Fibroblast of gingiva (primary cell): ENCODE measurements at places on chromosomes 1 and 21.

DNA sequence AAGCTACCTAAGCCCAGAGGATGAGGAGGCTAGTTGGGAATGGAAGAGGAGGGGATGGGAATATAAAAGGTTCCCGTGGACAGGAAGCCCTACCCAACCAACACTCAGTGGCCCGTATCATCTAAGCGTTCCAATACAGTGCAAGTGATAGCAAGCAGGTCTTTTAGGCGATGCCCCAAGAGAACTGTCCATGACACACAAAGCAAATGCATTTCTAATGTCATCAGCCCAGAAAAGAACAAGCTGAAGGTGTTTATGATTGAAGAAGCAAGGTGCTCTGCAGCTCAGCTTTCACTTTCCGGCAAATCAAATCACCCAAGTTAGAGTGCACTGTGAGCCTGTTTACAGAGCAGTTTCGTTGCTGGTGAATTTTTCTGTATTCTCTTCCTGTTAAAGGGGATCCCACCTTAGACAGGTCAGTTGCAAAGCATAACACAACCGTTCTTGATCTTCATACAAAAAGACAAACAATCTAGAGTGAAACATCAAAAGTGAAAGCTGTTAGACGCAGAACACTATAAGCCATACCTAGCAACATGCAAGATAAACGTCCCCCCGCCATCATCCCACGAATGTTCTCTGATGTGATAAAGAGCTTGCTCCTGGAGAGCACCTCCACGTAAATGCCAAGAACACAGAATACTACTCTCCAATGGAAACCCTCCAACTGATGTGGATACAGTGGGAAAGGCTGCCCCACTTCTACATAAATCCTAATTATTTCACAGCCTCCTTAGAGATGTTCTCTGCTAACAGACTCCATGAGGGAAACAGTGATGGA lies 54.0 kb downstream of the PGBD5 start:
- DNase-seq, result no peak

DNA sequence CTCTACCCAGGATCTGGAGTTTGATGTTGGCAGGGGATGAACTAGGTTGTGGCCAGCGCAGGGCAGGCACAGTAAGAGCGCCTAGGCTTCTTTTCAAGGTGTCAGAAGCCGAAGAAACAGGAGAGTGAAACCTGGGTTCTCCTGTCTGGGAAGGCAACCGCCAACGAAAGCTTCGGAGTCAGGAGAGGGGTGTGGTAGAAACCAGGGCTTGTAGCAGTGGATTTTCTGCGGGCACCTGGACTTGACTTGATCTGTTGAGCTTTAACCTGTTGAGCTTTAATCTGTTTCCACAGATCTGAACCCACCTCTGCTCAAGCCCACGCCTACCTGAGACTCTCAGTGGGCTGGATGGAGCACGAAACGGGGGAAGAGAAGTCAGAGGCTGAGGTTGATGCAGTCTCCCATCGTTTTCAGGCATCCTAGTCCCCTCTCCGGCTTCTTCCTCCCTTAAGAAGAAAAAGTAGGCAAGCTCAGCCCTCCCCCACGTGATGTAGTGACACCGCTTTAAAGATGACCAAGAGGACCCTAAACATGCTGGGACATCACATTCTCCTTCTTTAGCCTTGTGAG lies 9.3 kb downstream of the HLX start:
- no peak for DNase-seq

DNA sequence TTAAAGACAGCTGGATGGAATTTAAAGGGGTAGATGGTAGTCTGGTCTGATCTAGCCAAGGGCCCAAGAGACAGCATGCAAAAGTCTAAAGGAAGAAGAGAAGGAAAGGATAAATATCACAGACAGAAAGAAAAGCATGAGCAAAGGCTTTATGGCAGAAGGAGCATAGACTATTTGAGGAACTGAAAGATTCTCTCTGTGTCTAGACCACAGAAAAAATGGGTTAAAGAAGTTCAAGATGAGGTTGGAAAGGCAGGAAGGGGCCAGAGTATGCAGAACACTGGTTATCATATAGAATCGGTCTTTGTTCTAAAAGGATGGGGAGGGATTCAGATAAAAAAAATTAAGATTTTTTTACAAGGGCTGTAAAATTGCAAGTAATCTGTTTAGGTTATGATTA lies 136.8 kb upstream of the SGIP1 start:
- DNase-seq, result no peak

- no peak for DNase-seq
Observed at GRCh38 chr1:155178441-155179111, 4.9 kb downstream of the TRIM46 start.

DNA sequence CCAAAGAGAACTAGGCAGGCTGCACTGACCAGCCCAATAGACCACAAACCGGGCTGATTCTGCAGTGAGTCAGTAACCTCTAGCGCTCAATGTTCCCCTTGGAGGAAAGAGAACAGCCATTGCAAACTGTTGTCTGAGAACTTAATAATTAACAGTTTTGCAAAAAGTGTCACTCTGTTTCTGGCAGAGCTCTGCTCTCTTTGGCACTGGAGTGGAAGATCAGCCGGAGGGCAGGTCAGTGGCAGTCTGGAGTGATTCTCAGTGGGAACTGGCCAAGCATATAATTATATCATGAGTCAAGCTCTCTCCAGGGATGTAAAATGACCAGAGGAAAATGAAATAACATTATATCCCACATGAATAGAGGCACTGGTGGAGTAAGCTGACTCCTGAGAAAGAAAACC lies 238.3 kb downstream of the HLX start:
- peak; percentile 88 for DNase-seq
